ENCODE measurements at places on chromosomes 2 and 18. TPM values are rescaled to one million over a fixed set of nuclear protein-coding genes. Genes with fewer than 3 reads are reported as not detected.

The SKOR2 gene
- not detected for polyA plus RNA-seq

The SPATA3 gene
- not detected for polyA plus RNA-seq

The TUBB8B gene
- 0.84 TPM for polyA plus RNA-seq

The C2orf15 gene
- polyA plus RNA-seq, result 8.2 TPM

The CREG2 gene
- polyA plus RNA-seq, result 0.52 TPM

The SLC14A1 gene
- 3.1 TPM for polyA plus RNA-seq

The NAGK gene
- polyA plus RNA-seq, result 109 TPM

The ANKRD36C gene
- 44.5 TPM for polyA plus RNA-seq

The CRYGC gene
- not detected for polyA plus RNA-seq

The DPYSL5 gene
- 0.27 TPM for polyA plus RNA-seq

The LHCGR gene
- 0.13 TPM for polyA plus RNA-seq

The SCN3A gene
- polyA plus RNA-seq, result 0.80 TPM

The CHST10 gene
- polyA plus RNA-seq, result 32.1 TPM

The CFAP65 gene
- polyA plus RNA-seq, result 2.9 TPM

The HTR2B gene
- polyA plus RNA-seq, result 0.52 TPM

The CPO gene
- polyA plus RNA-seq, result 0.53 TPM

The HOXD8 gene
- polyA plus RNA-seq, result 1.6 TPM

The GALNT14 gene
- polyA plus RNA-seq, result 4.7 TPM

The CSRNP3 gene
- 8.3 TPM for polyA plus RNA-seq

The CIB4 gene
- 1.8 TPM for polyA plus RNA-seq

The KLF7 gene
- 14.8 TPM for polyA plus RNA-seq

The SLC4A5 gene
- polyA plus RNA-seq, result 11.5 TPM

All from left lung (tissue), 14 donors.